ENCODE measurements at places on chromosomes 3 and 15. TPM values are rescaled to one million over a fixed set of nuclear protein-coding genes. Genes with fewer than 3 reads are reported as not detected.
A peak's percentile ranks its signal among the peaks of the same experiment; 100 is the strongest.

GRCh38 chr3:165466856-165467255 is 270.7 kb upstream of the SLITRK3 start:
- no peak for DNase-seq

DNA sequence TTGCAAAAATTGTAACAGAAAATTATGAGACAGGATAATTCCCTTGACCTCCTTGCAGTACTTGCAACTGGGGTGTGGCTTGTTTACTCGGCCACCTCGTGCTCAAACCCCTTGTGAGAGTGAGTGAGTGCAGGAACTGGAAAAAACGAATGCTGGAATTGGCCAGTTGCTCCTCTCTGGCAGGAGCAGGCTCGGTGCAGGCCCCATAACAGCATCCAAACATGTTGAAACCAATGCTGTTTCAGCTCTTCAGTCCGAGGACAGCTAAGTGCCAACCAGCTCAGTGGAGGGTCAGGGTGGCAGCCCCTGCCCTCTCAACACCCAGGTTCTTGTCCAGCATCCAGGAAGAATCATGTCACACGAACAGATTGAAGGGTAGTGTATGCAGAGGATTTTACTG is 36.9 kb downstream of the METTL6 start:
- DNase-seq, result no peak

GRCh38 chr15:58594898-58595297 is 154.6 kb downstream of the ADAM10 start:
- no peak for DNase-seq

- DNase-seq, result peak; percentile 90
These were observed 3.1 kb upstream of the LARP6 start for GRCh38 chr15:70856884-70857561.

DNA sequence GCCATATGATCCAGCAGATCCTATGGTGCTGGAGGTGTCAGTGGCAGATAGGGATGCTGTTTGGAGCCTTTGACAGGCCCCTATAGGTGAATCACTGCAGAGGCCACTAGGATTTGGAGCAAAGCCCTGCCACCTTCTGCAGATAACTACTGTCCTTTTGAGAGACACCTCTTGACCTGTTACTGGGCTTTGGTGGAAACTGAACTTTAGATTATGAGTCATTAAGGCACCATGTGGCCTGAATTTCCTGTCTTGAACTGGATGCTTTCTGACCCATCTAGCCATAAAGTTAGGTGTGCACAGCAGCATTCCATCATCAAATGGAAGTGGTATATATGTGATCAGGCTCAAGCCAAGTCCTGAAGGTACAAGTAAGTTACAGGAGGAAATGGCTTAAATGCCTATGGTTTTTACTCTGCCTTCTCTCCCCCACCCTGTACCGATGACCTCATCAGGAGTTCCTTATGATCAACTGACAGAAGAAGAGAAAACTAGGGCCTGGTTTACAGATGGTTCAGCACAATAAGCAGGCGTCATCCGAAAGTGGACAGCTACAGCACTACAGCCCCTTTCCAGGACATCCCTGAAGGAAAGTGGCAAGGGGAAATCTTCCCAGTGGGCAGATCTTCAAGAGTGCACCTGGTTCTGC is 565.6 kb upstream of the AGTR1 start:
- no peak for DNase-seq

- peak; percentile 16 for DNase-seq
These were observed 262.1 kb downstream of the NAALADL2 start for GRCh38 chr3:175121225-175121624.

- DNase-seq, result no peak
These were observed 33.0 kb downstream of the ALDH1L1 start for GRCh38 chr3:126147147-126147931.

DNA sequence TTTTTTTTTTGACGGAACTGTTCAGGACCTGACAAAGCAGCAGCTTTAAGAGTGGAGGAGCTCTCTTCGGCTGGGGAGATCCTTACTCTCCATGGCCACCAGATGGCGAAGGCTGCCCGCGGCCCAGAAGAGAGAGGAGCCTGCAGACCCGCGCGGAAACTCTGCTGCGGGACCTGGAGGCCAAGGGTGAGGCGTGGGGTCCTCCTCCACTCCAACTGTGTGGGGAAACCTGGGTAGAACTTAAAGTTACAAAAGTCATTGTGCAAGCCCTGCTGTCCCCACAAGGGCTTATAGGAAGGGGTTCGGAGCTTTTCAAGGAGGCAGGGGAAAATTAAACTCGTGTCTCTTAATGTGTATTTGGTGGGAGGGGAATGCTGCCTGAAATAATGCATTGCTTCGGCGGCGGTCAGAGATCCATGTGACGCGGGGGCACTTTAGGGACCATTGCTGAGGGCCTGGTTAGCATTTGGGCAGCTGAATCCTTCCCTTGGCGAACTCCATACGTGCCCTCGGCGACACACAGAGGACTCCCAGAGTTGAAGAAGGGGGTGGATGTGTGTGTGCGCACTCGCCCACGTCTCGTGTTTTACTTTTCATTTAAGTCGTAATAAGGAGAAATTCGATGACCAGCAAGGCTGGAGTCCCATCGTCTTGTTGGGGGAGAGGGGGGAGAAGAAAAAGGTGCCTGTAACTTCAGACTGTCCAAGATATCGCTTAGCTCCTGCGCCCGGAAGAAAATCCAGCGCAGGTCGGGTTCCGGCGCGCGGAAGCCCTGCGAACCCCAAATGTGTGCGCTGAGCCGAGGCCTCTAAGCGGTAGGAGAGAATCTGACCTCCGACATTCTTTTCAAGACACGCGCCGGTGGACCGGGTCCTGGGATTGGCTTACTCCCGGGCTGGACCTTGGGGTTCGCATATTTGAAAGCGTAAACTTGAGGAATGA is 9.7 kb downstream of the EOMES start:
- DNase-seq, result peak; percentile 92

DNA sequence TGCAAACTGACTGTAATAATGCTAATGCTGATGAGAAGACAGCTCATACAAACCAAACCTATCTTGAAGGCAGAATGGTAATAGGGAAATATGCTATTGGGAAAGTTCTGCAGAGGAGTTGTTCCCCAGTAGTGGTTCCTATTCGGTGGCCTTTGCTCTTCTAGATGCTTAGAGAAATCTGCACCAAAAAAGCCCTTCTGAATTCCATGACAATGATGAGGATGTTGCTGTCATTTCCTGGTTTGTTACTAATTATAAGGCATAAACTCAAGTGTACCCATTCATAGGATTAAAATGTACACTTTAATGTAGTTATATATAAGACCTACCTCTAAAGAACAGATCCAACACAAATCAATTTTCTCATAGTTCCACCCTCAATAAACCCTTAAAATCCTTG is 30.1 kb downstream of the TOMM70 start:
- DNase-seq, result no peak

- no peak for DNase-seq
These were observed 19.9 kb downstream of the KLF13 start for GRCh38 chr15:31346367-31347066.

DNA sequence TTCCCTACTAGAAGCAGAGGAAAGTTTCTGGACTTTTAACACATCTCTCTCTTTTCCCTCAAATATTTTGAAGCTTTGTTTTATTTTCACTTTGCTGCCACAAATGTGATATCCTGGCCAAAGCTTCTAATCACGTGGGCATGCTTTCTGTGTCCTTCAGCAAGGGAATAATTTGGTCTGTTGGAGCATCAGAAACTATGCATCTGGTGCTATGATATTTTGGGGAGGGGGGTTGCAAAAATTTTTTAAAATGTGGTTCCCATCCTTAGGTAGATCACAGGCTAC is 254.2 kb downstream of the GAP43 start:
- no peak for DNase-seq

DNA sequence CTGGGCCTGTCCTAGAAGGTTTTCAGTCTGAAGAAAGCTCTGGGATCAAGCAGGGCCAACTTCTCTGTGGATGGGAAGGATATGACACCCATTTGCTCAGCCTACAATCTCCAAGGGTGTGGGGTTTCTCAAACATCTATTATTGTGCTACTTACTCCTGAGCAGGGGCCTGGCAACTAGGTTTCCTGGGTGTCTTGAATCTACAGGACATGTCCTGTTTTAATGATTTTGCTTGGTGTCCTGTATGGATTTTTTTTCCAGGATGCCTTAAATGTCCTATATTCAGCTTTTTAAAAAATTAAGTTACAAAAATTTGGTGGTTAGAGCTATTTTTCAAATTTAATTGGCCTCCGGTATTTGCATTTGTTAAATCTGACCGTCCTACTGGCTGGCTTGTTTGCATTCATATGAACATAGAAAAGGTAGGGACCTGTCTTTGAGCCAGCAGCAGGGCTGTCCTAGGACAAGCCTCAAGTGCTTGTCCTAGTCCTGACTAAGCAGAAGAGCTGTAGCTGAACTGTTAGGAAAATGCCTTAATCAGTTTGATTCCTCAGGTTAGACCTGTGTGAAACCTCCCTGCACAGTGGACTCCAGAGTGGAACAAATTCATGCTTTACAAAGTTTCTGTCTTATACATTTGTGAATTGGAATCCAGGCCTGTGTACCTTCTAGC is 40.0 kb upstream of the LMOD3 start:
- no peak for DNase-seq

GRCh38 chr3:132499071-132499470 is 81.8 kb downstream of the DNAJC13 start:
- no peak for DNase-seq

DNA sequence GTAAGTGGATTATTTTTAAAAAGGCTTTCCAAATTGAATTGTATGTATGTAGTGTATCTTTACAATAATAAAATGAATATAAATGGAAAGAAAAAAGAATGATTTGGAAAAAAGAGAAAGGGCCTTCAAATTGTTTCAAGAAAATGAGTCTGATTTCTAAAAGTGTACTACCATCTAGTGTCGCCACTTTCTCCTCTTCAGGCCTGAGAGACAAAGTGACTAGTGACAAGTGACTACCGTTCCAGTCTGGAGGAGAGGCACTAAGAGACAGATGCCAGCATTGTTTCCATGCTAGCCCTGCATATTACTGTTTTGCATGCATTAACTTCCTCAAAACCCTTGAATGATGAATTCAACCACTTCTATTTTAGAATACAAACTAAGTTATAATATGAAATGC is 39.3 kb downstream of the P3H2 start:
- DNase-seq, result no peak

DNA sequence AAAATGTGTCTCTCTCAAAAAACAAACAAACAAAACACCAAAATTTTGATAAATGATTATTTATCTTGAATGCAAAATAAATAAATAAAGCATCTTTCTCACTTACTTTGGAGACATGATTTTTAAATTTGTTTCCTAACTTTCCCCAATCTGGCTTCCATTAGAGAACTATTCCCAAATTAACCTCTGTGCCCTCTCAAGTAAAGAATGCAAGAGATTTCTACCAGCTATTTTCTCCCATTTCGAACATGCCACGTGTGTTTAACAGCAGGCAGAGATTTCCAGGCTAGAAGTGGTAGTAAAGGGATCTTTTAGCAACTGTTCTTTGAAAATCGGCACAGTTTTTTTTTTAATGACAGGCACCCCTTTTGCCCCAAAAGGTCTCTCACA is 269.1 kb downstream of the SHQ1 start:
- no peak for DNase-seq

DNA sequence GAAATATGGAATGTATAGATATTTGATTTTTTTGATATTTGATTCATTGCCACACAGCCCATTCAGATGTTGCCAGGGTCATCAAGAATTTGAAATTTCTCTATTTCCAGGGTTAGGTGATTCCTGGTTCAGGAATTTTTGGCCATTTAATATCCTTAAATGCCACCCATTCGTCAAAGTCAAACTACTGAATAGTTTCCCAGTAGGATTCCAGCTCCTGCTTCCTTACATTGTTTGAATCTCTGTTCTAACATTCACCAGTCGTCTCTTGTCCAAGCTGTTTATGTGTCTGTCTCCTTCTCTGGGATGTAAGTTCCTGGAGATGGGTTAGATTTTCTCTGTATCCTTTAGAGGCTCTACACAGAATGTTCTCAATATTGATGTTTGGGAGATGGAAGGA is 124.9 kb upstream of the TLE3 start:
- DNase-seq, result no peak

Gene MNS1
- total RNA-seq, result 0.58 TPM

Gene TRPC1
- 7.0 TPM for total RNA-seq

Gene SCAMP5
- 24.6 TPM for total RNA-seq
